ENCODE measurements at places on chromosomes 1 and 21.

DNA sequence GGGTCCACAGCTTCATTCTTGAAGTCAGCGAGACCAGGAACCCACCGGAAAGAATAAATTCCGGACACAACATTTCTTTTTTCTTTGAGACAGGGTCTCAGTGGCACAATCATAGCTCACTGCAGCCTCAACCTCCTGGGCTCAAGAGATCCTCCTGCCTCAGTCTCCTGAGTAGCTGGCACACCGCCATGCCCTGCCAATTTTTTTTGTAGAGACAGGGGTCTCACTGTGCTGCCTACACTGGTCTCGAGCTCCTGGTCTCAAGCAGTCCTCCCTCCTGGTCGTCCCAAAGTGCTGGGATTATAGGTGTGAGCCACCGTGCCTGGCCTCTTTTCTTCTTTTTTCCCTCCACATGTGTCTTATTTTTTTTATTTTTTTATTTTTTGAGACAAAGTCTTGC is 20.6 kb upstream of the ENO1 start:
- DNase-seq: no peak

DNA sequence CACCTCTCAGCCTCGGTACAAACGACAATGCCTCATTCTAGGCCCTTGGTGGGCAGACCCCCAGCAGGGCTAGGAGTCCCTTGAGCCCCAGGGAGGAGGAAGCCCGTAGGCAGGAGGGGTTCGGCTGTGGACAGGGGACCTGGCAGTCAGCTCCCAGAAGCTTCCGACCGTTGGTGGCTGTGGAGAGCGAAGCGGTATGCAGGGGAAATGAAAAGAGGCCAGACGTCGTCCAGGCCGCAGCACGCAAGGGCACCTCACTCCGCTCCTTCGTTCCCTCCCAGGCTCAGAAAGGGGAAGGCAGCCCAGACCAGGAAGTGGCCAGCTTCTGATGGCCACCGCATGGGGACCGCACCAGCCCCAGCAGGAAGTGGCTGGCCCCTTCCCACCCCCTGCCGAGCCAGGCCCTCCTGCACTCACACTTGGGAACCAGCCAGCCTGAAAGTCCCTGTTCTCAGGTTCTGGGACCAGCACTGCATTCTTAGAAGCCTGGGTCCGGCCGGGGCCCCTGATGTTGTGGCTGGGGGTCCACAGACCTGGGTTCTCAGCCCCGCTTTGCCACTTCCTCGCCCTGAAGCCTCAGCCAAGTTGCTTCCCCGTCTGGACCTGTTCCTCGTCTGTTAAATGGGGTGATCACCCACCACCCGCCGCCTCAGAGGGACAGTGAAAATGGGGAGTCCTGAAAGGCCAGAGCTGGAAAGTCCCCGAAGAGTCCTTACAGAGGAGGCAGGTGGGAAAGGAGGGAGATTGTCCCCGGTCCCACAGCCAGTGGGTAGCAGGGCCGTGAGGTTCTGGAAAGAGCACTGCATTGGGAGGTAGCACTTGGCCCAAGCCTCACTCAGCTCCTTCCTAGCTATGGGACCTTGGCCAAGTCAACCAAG is 104.0 kb upstream of the RUNX3 start:
- DNase-seq: no peak

DNA sequence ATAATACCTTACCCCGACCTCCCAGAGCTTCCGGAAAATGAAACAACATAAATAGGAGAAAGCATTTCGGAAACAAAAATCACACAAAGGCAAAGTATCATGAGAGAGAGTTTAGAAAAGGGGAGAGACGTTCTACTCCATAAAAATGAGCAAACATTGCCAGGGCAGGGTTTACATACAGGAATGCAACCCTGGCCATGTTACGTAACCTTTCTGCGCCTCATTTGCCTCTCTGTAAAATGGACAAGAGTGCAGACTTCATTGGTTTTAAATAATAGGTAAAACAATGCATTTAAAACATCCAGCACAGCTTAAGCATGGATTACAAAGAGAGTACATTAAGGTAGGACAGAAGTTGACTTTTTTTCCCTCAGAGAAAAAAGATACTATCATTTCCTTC is 45.6 kb downstream of the PHC2 start:
- DNase-seq: no peak

DNA sequence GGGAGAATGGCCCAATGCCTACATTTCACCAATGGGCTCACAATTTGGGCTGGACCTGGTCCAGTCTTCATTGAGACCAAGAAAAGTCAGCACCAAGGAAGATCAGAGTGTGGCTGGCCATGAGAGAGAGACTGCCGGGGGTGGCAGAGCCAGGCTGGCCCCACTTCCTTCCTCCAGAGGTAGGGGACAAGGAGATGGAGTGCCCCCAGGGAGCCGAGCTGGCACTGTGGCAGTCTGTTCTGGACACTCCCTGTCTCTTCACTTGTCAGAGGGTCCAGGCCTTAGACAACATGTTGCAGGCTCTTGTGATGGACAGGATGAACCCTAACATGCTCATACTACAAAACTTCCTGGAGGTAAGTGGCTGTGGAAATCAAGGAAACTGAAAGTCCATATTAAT is 27.7 kb downstream of the INAVA start:
- no peak for DNase-seq

- DNase-seq: no peak
These were observed 83.8 kb downstream of the TPR start for GRCh38 chr1:186291271-186291670.

DNA sequence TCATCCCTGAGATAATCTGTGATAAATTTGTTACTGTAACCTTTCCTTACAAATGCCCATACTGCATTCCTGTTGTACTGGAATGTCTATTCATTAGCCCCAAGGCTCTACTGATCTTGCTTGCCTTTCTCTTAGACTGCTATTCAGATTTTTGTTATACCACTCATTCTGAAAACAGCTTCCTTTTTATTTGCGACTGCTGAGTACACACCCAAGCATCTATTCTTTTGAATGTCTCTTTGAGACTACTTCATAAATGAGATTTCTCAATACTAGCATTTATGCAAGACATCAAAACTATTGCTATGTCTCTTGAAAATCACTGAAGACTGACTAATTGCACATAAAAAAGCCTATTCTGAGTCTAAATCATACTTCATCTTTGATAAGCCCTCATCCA is 38.6 kb downstream of the DENND1B start:
- no peak for DNase-seq

- DNase-seq: no peak
These were observed 71.9 kb downstream of the CEP350 start for GRCh38 chr1:180026556-180026955.

DNA sequence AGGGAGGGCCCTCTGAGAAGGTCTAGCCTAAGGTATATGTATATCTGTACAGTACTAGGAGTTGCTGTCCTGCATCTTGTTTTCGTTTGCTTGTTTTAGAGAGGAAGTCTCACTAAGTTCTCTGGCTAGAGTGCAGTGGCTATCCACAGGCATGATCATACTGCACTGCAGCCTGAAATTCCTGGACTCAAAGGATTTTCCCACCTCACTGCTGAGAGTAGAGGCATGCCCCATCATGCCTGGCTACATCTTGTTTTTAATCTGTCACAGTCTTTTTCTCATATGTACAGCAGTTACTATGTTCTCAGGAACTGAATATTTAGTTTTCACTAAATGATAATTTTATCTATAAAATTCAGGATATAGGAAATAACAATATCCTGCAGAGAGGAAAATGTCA is 15.3 kb upstream of the PYHIN1 start:
- DNase-seq: no peak

GRCh38 chr1:212294983-212295382 is 9.8 kb downstream of the PPP2R5A start:
- no peak for DNase-seq

DNA sequence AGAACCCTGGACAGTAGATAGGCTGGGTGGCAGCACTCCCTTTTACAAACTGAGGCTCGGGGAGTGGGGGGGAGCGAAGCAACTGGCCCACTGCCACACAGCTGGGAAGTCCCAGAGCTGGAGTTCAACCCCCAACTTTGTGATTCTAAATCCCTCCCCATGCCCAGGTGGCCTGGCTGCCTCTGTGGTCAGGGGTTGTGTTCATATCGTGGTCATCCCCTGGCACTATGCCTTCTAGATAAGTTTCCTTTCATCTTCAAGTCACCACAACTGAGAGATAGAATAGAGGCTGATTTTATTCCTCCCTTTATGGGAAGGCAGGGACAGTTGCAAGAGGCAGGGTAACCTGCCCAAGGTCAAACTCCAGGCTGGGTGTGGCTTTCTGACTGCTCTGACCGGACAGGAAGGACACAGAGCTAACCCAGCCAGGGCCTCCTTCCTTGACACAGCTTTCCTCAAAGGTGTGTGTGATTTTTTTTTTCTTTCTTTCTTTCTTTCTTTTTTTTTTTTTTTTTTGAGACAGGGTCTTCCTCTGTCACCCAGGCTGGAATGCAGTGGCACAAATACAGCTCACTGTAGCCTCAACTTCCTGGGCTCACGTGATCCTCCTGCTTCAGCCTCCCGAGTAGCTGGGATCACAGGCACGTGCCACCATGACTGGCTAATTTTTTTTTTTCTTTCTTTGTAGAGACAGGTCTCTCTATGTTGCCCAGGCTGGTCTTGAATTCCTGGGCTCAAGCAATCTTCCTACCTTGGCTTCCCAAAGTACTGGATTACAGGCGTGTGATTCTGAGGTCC is 18.4 kb upstream of the TNFRSF1B start:
- DNase-seq: no peak

- no peak for DNase-seq
These were observed 24.4 kb upstream of the CEP350 start for GRCh38 chr1:179929955-179930798.

DNA sequence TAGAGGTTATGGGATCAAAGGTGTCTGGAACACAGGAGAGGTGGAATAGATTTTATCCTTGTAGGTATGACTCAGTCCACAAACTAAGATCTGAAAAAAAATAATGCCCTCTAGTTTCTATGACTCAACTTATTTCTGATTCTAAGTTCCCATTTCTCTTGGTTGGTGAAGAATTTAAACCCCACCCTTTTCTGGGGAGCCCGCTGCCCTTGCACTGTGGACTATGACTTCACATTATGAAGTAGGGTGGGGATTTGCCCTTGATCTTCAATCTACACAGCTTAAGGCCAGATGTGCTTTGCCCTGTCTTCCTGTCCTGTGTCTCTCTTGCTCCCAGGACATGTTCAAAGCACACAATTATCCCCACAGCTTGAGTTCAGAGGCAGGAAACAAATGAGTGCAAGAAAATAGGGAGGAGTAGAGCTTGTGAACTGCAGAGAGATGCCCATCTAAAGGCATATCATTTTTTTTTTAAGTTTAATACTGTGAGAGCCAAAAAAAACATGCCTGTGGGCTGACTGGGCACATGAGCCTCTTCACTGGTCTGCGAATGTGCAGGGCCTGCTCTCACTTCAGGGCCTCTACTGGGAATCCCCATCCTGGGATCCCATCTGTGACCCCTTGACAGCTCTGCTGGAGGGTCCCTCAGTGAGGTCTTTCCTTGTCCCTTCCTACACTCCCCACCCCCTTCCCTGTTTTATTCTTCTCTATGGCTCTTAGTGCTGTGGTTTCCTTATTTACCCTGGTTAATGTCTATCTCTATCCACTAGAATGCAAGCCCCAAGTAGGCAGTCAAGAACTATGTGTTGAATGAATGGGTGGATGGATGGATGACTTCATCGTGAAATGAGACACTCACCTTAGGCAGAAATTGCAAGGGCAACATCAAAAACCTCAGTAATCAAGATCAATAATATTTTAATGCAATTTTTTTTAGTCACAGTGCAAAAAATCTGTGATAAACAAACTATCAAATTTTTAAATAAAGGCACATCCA is 61.5 kb downstream of the CD58 start:
- peak; percentile 30 for DNase-seq

GRCh38 chr1:226912587-226913176 is 27.4 kb upstream of the COQ8A start:
- peak; percentile 51 for DNase-seq

DNA sequence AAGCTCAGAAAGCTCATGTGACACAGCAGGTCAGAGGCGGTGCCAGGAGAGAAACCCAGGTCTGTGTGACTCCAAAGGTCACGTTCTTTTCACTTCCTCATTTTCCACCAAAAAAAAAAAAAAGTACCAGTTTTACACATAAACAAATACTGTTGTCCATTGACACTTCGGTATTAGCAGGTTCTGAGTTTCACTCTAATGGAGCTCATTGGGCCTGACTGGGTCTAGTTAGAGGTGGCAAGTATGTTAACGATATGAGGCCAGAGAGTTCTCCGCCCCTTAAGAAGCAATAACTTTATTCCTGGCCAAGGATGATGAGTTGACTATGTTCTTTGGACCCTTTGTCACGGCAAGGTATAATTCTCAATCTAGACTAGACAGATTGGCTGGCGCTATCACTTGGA is 30.0 kb upstream of the SDE2 start:
- no peak for DNase-seq

- peak; percentile 41 for DNase-seq
These were observed 642 bp upstream of the SLC16A1 start for GRCh38 chr1:112956544-112957132.

DNA sequence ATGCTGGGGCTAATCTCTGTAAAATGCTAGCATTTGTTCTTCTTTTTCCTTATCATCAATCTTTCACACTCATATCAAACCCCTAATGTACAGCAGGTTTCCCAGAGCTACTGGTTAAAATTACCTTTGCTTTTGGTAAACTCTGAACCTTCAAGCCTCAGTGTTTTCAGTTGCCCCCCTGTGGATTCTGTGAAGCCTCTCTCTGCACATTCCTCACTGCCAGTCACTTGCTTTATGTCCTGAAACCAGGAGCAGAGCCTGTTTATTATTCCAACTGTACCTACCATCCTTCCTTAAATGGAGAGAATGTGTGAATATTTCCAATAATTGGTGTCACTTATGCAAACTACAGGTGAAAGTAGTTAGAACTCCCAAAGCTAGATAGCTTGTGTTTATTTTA is 134.2 kb downstream of the NEK7 start:
- DNase-seq: no peak

DNA sequence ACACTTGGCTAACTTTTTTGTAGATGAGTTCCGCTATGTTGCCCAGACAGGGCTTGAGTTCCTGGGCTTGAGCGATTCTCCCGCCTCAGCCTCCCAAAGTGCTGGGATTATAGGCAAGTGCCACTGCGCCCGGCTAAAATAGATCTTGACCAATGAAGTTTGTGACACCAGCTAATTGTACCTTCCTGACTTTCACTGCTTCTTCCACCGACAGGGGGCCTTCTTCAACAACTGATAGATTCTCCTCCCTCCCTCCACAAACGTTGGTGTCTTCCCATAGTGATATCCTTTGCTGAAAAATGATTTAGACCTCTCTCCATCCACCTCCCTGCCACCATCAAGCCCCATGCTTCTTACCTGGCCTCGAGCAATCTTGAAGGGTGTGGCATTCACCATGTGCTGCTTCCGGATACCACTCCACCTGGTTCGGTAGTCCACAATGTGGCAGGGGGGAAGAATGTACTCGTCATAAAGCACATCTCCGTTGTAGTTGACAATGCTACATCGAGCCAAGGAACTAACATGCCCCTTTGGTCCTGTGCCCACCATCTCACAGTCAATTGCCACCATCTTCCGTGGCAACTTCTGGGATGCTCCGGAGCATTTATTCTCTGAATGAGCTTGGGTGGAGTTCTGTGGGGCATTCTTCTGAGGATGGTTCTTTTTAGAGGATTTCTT is 1.6 kb upstream of the METTL25B start:
- peak; percentile 32 for DNase-seq

GRCh38 chr1:217150366-217150765 is 427.1 kb upstream of the ESRRG start:
- no peak for DNase-seq

- DNase-seq: peak; percentile 13
These were observed 685 bp upstream of the VAMP4 start for GRCh38 chr1:171742577-171742922.

Measured in stimulated activated CD4-positive, alpha-beta T cell treated with anti-CD3 and anti-CD28 coated beads, Interleukin-4, amount 100 ng/mL, for 1 hour (primary cell).